T1000 (cell line): ENCODE measurements at places on chromosomes 6 and 20.

- DNase-seq: no peak
These were observed 539.1 kb downstream of the TFAP2A start for GRCh38 chr6:9875605-9876353.

- DNase-seq: no peak
These were observed 58.5 kb downstream of the CDK19 start for GRCh38 chr6:110756817-110757216.

DNA sequence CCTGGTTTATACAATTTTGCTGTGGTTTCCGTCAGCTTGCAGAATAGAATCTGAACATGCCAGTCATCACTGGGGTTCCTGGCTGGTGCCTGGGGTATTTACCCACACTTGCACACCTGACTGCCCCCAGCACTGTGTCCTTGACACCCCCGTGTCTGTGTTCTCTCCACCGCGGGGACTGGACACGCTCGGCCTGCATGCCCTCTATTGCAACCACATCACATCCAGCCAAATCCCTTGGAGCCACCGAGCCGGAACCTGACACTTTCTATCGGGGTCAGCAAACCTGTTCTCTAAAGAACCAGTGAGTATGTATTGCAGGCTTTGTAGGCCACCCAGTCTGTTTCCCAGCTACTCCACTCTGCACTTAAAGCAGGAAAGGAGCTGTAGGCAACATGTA, 527.5 kb downstream of the PRKN start:
- DNase-seq: no peak

DNA sequence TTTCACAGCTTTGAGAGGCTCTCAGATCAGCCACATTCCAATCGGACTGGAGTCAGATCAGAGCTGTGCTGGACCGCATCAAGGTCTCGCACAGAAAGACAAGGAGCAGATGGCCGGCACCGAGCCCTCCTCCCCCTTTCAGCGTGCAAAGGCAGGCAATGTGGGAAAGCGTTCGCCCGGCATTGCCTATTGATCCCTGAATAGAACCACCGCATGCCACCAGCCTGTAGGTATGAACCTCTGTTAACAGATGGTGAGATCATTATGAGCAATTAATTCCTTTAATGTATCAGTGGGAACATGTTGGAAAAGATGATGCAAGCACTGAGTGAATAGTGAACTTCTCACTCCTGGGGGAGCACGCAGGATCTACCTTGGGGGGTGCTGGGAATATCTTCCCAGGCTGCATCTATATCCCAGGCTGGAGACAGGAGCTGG, 117.5 kb upstream of the ID4 start:
- no peak for DNase-seq

GRCh38 chr6:35489995-35490791, 6.7 kb downstream of the TEAD3 start:
- DNase-seq: no peak

DNA sequence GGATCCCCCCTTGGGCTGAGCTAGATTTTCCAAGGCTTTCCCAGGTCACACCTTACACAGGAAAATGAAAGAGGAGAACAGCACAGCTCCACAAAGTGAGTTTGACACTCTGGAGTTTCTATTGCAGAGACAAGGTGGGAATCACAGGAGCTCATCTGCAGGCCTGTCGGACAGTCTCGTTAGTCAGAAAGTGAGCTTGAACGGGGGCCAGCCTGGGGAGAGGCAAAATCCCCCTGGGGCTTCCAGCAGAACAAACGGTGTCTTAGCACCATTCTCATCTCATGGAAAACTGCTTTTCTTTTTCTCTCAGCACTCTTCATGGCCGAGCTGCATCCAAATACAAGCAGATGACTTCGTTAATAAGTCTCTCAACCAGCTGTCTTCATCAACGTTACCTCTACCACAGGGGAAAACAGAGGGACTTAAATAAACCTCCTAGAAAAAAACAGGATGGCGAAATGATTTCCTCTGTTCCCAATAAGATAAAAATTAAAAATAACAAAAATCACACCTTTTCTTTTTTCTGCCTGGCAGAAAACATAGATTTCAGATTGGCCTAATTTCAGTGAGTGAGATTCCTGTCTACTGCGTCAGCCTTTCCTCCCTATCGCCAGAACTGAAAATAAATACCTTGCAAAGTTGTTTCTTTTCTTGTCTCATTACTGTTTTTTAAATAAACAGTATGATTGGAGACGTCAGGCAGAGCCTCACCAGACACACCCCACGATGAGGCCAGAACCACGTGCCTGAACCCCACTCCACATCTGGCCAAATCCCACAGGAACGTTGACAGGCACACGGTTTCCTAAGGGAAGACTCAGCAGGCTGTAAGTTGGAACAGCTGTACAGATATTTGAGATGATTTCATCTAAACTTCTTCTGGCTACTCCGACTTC, 219.0 kb downstream of the TTLL2 start:
- no peak for DNase-seq
